ENCODE measurements at places on chromosomes 1 and 21.

- DNase-seq = no peak
These were observed 68.6 kb downstream of the LHX8 start for GRCh38 chr1:75202751-75203150.

DNA sequence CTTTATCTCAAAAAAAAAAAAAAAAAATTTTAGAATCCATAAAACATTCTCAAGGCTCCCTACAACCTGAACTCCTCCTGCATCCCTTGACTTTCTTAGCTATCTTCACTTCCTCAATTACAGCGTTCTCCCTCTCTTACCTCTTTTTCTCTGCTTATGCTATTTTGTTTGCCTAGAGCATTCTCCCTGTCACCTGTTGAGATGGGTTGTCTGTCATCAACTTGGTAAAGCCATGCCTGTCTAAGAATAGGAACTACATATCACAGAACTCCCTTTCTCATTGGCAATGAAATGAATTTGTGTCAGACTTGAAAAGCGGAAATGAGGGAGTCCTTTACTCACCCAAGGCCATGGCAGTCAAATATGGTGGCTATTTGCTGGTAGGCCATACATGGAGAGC is 129.6 kb upstream of the CACHD1 start:
- no peak for DNase-seq

- peak; percentile 92 for DNase-seq
These were observed 1.4 kb downstream of the APP start for GRCh38 chr21:26169061-26169610.

GRCh38 chr1:32991819-32992488 is 27.3 kb upstream of the RNF19B start:
- no peak for DNase-seq

- no peak for DNase-seq
These were observed 6.5 kb downstream of the ZNF672 start for GRCh38 chr1:248844526-248844925.

- no peak for DNase-seq
These were observed 4.0 kb downstream of the AMPD2 start for GRCh38 chr1:109623601-109624161.

DNA sequence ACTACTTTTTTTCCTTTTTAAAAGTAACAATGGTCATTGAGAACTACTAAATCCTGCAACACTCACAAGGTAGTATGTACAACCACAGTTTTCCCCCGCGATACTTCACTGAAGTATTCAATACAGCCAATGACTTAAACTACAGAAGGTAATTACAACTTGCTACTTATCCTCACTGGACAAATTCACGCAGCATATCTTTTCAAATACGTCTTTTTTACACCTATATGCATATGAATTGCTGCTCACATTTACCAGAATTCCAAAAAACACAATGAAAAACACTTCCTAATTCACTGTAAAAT is 12.4 kb downstream of the NRIP1 start:
- DNase-seq = no peak

GRCh38 chr1:86997538-86997937 is 83.1 kb downstream of the HS2ST1 start:
- no peak for DNase-seq

DNA sequence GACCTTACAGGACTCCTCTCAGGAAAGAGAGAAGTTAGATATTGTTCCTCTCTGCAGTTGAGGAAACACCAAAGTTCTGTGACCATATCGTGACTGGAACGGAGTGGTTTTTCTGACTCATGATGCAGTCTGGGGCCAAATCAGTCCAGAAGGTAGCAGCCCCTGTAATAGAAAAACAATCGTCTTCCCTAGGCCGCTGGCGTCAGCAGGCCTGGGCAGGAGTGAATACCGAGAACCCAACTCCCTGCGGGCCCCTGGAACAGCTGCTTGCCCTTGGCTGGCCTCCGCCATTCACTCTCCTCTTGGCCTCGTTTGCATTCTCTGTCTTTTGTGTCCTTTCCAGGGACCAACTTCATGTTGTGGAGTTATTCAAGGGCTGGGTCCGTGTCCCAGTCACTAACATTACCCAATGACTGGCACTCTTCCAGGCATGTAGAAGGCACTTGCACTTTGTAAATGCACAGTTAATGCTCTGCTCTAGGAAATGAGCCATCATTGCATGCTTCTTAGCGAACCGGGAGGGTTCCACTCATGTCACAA is 10.9 kb upstream of the CD101 start:
- DNase-seq = no peak

Measured in right kidney (tissue), 9 donors.